Fibroblast of pulmonary artery (primary cell): ENCODE measurements at places on chromosomes 16 and 17.

GRCh38 chr17:1173432-1174262 is 6.1 kb downstream of the ABR start:
- no peak for DNase-seq

GRCh38 chr17:79917902-79918484 is 78.8 kb upstream of the CBX4 start:
- no peak for DNase-seq

GRCh38 chr16:425740-426114 is 278 bp downstream of the RAB11FIP3 start:
- DNase-seq: no peak

DNA sequence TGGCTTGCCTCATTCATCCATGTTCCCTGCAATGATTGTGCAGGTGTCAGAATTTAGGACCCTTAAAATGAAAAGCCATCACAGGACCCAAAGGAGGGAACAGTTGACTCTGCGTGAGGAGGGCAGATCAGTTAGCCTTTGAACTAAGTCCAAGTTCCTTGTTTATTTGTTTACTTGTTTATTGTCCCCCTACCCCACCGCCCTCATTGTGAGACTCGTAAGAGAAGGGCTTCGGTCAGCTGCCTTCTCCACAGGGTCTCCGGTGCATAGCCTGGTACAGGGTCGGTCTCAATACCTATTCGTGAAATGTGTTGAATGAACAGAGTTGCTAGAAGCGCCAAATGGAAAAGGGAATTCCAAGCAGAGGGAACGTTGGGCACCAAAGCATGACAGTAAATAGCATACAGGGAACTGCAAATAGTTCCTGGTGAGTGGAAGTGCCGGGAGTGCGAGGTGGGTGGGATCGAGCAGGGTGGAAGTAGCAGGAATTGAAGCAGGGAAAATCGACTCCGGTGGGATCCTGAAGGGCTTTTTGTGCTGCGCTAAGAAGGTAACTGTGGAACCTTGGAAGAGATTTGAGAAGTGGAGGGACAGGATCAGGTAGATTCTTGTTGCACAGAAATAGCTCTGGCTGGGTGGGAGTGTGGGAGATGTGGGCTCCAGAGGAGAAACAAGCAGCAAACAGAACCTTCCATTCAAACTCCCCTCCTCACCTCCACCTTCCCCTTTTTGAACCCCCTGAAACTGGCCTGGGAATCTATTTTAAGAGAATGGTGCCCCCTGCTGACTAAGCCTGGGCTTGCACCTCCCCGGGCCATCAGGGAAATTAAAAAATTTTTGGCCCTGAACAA is 12.7 kb downstream of the SLC35B1 start:
- peak; percentile 41 for DNase-seq

- no peak for DNase-seq
Measured at GRCh38 chr16:47061204-47061603, 82.5 kb downstream of the NETO2 start.

DNA sequence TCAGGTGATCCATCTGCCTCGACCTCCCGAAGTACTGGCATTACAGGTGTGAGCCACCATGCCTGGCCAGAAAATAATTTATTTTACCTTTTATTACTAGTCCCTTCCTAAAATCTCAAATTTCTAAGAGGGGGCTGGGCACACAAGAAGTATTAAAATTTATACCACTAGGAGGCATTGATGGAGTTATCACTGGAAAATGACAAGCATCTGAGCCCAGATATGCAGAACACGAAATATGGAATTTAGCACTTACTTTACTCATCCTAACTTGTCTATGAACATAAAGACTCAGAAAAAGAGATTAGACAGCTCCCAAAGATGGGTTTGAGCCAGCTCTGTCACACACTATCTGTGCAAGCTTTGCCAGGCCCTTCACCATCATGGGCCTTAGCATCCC is 46.4 kb downstream of the STAT5A start:
- no peak for DNase-seq

- DNase-seq: peak; percentile 76
Measured at GRCh38 chr17:6843241-6843880, 11.8 kb upstream of the TEKT1 start.

DNA sequence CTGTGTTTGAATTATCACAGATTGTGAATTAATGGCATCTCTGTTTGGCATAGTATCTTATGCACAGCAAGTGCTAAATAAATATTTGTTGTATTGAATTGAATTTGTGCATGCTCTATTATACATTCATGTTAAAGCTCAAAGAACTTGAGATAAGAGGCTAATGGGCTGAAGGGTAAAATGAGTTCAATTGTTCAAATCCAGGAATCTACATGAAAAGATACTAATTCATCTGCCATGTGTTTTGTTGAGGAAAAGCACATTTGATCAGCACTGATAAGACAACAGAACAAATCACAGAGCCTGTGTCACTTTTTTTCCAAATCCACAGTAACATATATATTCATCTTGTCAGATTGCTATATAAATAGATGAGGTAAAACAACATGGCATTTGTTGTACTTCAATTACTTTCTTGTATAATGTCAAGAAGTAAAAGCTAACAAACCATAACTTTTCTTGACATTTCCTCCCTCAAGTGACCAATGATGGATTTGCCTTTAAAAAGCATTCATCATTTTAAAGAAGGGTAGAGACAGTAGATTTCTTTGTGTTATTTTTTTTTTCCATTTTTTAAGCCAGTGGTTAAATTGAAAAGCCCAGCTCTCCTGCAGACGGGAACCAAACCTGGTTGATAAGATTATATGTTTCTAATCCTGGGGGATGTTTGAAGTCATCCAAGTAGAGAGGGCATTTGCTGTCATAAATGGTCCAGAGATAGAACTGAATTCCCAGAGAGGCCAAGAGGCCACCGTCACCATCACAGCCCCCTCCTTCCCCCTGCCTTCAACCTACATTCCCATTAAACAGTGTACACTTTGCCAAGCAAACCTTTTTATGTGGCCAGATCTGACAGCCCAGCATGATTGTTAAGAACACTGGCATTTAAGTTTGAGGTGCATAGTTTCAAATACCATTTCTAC is 123.0 kb downstream of the CHD9NB start:
- DNase-seq: no peak
